Smooth muscle cell of the pulmonary artery (primary cell): ENCODE measurements at places on chromosomes 7 and 10. TPM values are rescaled to one million over a fixed set of nuclear protein-coding genes. Genes with fewer than 3 reads are reported as not detected.

TNPO3 gene
- total RNA-seq, result 58.7 and 67.2 TPM in 2 replicates

NKX2-3 gene
- not detected in 2 replicates for total RNA-seq

SLC18A3 gene
- not detected in 2 replicates for total RNA-seq

PURB gene
- total RNA-seq, result 25.1 and 26.6 TPM in 2 replicates

HOXA4 gene
- total RNA-seq, result 0.59 and 2.0 TPM in 2 replicates

ANKRD61 gene
- total RNA-seq, result 0.13 TPM in 1 of 2 replicates, not detected in the other

VIPR2 gene
- 0.07 TPM in 1 of 2 replicates, not detected in the other for total RNA-seq

HPS1 gene
- total RNA-seq, result 34.3 and 54.7 TPM in 2 replicates

C10orf105 gene
- under 0.01 TPM in 1 of 2 replicates, not detected in the other for total RNA-seq

CPXM2 gene
- 114 and 160 TPM in 2 replicates for total RNA-seq

NPS gene
- not detected in 2 replicates for total RNA-seq

CABCOCO1 gene
- total RNA-seq, result 0.26 and 0.36 TPM in 2 replicates

BICC1 gene
- 78.2 and 124 TPM in 2 replicates for total RNA-seq

CAMK1D gene
- 3.8 and 7.2 TPM in 2 replicates for total RNA-seq

FLNC gene
- 324 and 363 TPM in 2 replicates for total RNA-seq

SPDYE1 gene
- not detected in 2 replicates for total RNA-seq

AKR1C3 gene
- 42.8 and 74.1 TPM in 2 replicates for total RNA-seq

NOM1 gene
- total RNA-seq, result 14.3 and 20.7 TPM in 2 replicates

TNS3 gene
- total RNA-seq, result 74.0 and 99.2 TPM in 2 replicates

STEAP4 gene
- 0.96 and 5.9 TPM in 2 replicates for total RNA-seq

ANKRD2 gene
- 0.33 and 1.1 TPM in 2 replicates for total RNA-seq

PPP1R17 gene
- total RNA-seq, result not detected in 2 replicates

TBX20 gene
- 0.99 and 4.3 TPM in 2 replicates for total RNA-seq

TNRC18 gene
- 41.3 and 60.2 TPM in 2 replicates for total RNA-seq

OPN4 gene
- not detected in 2 replicates for total RNA-seq

OR9A2 gene
- total RNA-seq, result 0.13 TPM in 1 of 2 replicates, not detected in the other

UCMA gene
- total RNA-seq, result not detected in 2 replicates

PTPN12 gene
- 57.6 and 60.6 TPM in 2 replicates for total RNA-seq

CTAGE4 gene
- total RNA-seq, result 0.36 and 0.91 TPM in 2 replicates

GPR26 gene
- total RNA-seq, result not detected in 2 replicates

COPS6 gene
- total RNA-seq, result 61.5 and 69.7 TPM in 2 replicates

SEC31B gene
- 2.7 and 4.8 TPM in 2 replicates for total RNA-seq

BEND7 gene
- total RNA-seq, result 4.0 and 7.6 TPM in 2 replicates

C7orf57 gene
- not detected in 2 replicates for total RNA-seq

RNF32 gene
- total RNA-seq, result 0.33 and 0.56 TPM in 2 replicates

SLC26A4 gene
- total RNA-seq, result 0.56 and 1.2 TPM in 2 replicates

SPDYE9 gene
- not detected in 2 replicates for total RNA-seq

CUTC gene
- 16.5 and 20.3 TPM in 2 replicates for total RNA-seq

GPNMB gene
- 205 and 214 TPM in 2 replicates for total RNA-seq

TWIST1 gene
- total RNA-seq, result 30.5 and 44.1 TPM in 2 replicates

DPYSL4 gene
- 17.9 and 52.0 TPM in 2 replicates for total RNA-seq

ARMC3 gene
- total RNA-seq, result not detected in 2 replicates

SLC18A2 gene
- total RNA-seq, result under 0.01 TPM in 1 of 2 replicates, not detected in the other

OPALIN gene
- total RNA-seq, result not detected in 2 replicates

INA gene
- total RNA-seq, result 0.33 and 1.3 TPM in 2 replicates

LRIT1 gene
- not detected in 2 replicates for total RNA-seq

ENTPD7 gene
- 25.9 and 49.5 TPM in 2 replicates for total RNA-seq

CALML3 gene
- total RNA-seq, result not detected in 2 replicates

KAZALD1 gene
- 26.8 and 29.1 TPM in 2 replicates for total RNA-seq

RPS24 gene
- total RNA-seq, result 1,054 and 1,389 TPM in 2 replicates
